ENCODE measurements at places on chromosomes 12 and 14.

DNA sequence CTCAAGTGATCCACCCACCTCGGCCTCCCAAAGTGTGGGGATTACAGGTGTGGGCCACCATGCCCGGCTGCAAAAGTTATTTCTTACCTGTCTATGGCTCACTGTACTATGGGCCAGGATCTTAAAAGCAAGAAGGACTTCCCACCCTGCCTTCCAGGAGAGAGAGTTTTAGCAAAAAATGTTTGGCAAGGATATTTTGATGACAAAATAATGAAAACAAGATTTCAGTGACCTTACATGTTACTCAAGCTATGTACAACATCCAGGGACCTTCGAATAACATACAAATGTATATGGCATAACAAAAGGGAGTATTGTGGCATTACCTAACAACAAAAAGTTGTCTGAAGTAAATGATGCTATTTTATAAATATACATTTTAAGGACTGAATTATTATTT is 55.1 kb downstream of the ANO6 start:
- DNase-seq = no peak

DNA sequence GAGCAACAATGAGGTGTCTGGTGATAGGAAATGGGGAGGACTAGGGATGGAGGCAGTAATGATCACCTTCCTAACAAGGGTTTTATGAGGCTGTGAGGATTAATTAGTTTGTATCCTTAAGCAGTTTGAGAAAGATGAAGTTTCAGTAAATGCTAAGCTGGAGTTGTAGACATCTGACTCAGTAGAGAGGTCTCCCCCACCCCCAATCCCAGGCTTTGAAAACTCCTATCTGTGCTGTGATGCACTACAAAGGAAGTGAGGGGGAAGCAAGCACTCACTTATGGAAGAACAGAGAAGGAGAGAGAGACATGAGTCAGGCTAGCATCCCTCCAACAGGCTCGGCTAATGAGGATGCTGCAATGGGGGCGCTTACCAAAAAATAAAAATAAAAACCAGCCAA is 5.5 kb upstream of the BCL11B start:
- DNase-seq = no peak

DNA sequence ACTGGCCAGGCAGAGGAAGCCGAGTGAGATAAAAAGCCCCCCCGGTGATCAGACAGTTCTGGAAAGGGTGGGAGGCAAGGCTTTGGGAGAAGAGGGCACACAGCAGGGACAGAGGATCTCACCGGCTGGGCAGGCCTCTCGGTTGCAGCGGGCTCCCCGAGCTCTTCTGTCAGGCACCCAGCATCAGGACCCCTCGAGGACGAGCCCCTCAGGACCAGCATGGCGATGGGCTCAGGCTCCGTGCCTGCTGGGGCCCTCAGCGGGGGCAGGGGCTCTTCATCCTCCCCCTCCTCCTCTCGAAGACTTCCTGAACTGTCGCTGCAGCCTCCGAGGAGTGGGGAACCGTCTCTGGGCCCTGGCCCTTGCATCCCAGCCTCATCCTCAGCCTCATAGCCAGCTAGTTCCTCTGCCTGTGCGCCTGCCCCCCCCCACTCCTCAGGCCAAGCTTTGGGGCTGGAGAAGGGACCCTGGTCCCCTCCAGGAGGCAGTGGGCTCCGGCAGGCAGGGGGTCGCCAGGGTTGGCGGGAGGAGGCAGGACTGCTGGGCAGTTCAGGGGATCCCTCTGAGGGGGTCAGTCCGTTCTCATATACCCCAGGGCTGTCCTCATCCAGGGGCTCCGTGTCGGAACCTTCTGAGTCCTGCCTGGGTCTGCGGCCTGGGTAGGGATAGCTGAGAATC is 3.4 kb upstream of the AP1G2 start:
- DNase-seq = no peak

GRCh38 chr12:8742501-8742900 is 44.7 kb downstream of the RIMKLB start:
- DNase-seq = no peak

DNA sequence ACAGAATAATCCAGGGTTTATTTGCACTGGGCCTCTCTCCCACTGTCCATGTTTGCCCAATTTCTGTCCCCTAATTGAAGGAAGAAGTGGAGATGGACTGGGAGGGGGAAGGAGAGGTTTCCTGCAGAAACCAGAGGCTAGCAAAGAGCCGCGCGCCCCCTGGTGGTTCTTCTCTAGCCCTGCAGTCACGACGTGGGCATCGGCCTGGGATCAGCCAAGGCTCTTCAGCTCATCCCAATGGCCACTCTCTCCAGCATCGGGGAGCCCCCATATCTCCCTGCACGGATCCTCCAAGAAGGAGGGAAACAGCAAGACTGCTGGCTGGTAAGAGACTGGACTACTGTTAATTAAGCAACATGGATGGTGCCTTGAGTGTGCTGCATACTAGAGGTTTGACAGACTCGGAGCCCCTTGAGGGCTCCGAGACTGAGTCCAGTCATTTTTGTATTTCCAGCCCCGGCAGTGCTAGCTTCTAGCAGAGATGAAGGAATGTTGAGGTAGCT is 18.7 kb downstream of the ZBTB39 start:
- DNase-seq = no peak

- DNase-seq = no peak
Observed at GRCh38 chr14:44895716-44896115, 66.0 kb downstream of the KLHL28 start.

GRCh38 chr12:124663771-124664366 is 96.5 kb upstream of the NCOR2 start:
- no peak for DNase-seq

DNA sequence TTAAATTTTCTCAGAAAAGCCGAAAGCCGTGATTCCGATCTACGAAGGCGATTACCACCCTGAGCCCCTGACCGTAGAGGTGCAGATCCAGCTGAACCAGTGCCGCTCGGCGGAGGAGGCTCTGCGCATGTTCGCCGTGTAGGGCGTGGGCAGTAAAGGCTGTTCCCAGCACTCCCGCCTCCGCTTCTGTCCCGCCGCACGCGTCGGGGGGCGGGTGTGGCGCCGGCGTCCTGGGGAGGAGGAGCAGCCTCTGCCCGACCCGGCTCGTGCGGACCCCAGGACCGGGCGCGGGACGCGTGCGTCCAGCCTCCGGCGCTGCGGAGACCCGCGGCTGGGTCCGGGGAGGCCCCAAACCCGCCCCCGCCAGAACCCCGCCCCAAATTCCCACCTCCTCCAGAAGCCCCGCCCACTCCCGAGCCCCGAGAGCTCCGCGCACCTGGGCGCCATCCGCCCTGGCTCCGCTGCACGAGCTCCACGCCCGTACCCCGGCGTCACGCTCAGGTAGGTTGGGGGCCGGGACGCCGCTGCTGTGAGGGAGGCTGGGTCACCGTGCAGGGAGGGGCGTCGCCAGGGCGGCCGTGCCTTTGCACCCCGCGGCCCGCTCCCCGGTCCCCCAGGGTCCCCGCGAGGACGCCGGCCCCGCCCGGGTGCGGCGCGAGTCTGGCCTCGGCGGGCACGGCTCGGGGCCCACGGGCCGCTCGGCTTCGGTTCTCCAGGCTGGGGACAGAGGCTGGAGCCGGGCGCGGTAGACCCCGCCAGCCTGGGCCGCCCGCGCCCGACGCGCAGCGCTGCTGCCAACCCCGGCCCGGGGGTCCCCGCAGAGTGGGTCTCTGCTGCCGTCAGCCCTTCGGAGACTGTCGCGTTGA is at the start of gene B3GNT4:
TSS of gene B3GNT4 (plus strand) at position 409 of the 866 bp plus-strand sequence. CDS start 910 bp downstream, outside the sequence.
- DNase-seq = no peak

DNA sequence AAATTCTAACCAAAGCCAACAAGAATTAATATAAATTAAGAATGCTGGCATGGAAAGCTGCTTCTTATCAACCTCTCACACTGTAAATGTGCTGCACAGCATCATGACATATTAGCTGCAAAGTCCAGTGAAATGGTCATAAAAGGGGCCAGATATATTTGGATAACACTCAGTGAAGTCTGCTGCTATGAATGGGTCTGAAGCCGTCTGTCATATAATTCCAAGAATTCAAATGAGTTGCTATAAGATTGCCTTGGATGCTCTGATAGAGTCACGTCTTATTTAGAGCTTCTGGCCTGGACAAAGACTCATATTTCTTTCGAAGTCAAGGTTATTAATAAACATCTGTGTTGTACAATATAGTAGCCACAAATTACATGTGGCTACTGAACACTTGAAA is 54.3 kb upstream of the OVCH1 start:
- no peak for DNase-seq
